Transverse colon (tissue), 4 donors: ENCODE measurements at places on chromosomes 12 and 14. TPM values are rescaled to one million over a fixed set of nuclear protein-coding genes. Genes with fewer than 3 reads are reported as not detected.

Gene ANO4
- 0.14 TPM for total RNA-seq

Gene SYT10
- total RNA-seq = 0.96 TPM

Gene GALC
- 28.9 TPM for total RNA-seq

Gene NFATC4
- total RNA-seq = 13.4 TPM

Gene BORCS5
- total RNA-seq = 8.5 TPM

Gene MGP
- 90.5 TPM for total RNA-seq

Gene PAH
- total RNA-seq = not detected

Gene CEP290
- 19.3 TPM for total RNA-seq

DNA sequence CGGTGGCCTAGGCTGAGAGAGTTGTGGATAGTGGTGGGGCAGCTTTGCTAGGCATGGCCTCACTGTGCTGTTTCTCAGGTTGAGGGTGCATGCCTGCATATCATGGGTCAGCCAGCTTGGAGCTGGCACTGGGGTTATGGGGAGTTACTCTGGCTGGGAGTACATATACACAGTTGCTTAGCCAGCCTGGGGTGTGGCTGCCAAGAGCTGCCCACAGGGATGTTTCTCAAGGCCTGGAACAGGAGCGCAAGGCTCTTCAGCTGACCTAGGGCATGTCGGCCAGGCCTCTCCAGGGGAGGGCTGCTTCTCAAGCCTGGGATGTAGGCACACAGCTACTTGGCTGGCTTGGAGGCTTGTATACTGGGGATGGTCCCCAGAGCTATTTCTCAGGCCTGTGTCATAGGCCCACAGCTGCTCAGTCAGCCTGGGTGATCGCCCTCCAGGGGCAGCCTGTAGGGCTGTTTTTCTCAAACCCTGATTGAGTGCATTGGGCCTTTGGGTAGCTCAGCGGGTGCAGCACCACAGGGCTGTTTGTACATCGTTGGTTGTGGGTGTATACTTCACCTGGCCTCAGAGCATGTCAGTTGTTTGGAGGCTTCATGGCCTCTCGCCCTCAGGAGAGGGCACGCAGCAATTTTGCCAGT, 114.9 kb downstream of the METTL25 start:
- DNase-seq = no peak
- no peaks in the 10 kb centered on the region for H3K27me3 ChIP-seq
- H3K4me1 ChIP-seq = no peaks in the 10 kb centered on the region
- H3K36me3 ChIP-seq = no peaks in the 10 kb centered on the region
- no peak overlapping the region for H3K4me3 ChIP-seq
- H3K27ac ChIP-seq = no peak overlapping the region

DNA sequence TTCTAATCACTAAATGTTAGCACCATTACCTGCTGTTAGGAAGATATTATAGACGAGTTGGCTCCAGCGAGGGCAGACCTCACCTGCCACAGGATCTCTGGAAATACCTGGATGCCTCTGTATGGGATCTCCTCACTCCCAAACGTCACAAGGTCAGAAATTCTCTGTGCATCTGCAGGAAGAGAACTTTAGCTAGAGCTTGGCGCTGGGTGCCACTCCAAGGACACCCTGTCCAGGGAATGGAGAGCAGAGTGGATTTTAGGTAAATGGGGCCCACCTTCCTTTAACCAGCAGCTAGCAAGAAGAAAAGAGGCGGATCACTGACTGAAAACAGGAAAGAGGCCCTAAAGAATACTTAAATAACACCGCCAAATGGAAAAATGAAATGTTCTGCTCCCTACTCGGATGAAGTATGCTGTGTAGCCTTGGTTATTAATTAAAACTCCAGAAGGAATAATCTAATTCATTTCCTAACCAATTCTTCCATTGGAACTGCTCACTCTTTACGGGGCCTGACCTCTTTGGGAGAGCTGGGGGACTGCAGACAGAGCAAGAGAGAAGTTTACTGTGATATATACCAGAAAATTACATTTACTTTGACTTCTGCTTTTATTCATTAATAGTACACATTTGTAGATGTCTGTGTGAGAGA, 4.2 kb upstream of the FOXG1 start:
- H3K4me3 ChIP-seq = no peak overlapping the region
- H3K36me3 ChIP-seq = no peaks in the 10 kb centered on the region
- no peak overlapping the region for H3K27ac ChIP-seq
- peaks cover 96% of the 10 kb centered on the region for H3K27me3 ChIP-seq

DNA sequence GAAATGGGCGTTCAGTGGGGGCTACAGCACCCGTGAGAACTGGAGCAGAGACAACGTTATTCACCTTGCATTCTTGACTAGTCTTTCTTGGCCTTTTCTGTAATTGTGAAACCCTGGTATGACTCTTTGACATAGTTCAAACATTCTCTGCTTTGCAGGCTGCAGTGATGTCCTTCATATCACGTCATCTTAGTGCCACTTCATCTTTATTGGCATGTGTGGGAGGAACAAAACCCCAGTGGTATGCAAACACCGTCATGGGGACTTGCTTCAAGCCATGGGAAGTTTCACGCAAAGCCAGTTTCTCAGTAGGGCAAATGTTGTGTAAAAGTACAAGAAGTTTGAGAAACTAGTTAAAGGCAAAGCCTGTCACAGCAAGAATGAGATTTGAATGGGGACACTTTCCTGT, 20.2 kb upstream of the DUSP16 start:
- no peak overlapping the region for H3K4me3 ChIP-seq
- no peaks in the 10 kb centered on the region for H3K27me3 ChIP-seq
- peaks cover 5% of the 10 kb centered on the region for H3K4me1 ChIP-seq
- no peaks in the 10 kb centered on the region for H3K36me3 ChIP-seq
- no peak for DNase-seq
- H3K27ac ChIP-seq = peak overlapping the region; percentile 40

DNA sequence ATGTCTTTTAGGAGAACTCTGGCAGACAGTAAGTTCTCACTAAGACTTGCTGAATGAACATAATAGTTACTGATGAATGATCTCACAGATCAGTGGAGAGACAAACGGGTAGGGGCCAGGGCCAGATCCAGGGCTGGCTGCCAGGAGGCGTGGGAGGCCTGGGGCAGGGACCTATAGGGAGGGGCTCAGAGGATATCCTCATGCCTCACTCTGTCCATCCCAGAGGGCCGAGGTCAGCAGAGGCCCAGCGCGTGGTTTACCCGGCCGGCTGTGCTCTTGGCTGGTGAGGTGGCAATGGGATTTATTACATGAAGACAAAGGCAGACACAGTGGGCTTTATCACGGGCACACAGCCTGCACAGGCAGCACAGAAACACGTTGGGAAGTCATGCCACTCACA, 85.4 kb downstream of the CHGA start:
- peaks cover 62% of the 10 kb centered on the region for H3K4me1 ChIP-seq
- peak overlapping the region; percentile 77 for H3K27ac ChIP-seq
- H3K27me3 ChIP-seq = no peaks in the 10 kb centered on the region
- DNase-seq = no peak
- no peak overlapping the region for H3K4me3 ChIP-seq
- H3K36me3 ChIP-seq = no peaks in the 10 kb centered on the region

GRCh38 chr12:52260361-52261207, 13.9 kb upstream of the KRT86 start:
- DNase-seq = no peak
- no peak overlapping the region for H3K27ac ChIP-seq
- H3K27me3 ChIP-seq = peaks cover 50% of the 10 kb centered on the region
- H3K4me1 ChIP-seq = peaks cover 6% of the 10 kb centered on the region
